ENCODE measurements at places on chromosomes 3 and 15.

DNA sequence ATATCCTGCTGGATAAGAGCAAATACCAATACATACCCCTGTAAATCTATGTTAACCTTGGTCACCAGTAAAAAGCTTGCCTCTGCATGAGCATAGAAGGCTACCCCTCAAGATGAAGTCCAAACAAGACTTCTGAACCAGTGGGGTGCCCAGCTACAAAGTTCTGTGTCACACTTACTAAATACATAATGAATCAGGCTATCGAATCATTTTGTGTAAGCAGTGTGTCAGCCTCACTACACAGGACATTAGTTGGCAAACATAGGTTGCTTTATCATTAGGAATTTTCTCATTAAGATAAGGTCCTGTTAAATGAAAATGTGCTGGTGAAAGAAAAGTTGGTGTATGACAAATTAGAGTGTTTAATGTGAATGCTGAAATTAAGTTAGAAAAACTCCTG lies 452.0 kb downstream of the MFSD1 start:
- DNase-seq = no peak

GRCh38 chr3:60920519-60920918 lies 330.7 kb downstream of the FHIT start:
- peak; percentile 49 for DNase-seq

- no peak for DNase-seq
These were observed 131.8 kb downstream of the CCNL1 start for GRCh38 chr3:157027861-157028745.

GRCh38 chr3:133469140-133469731 lies 69.4 kb downstream of the BFSP2 start:
- DNase-seq = peak; percentile 25

GRCh38 chr3:10192953-10193691 lies 28.4 kb downstream of the IRAK2 start:
- peak; percentile 18 for DNase-seq

GRCh38 chr15:75696311-75696720 lies 16.3 kb downstream of the CSPG4 start:
- DNase-seq = no peak

DNA sequence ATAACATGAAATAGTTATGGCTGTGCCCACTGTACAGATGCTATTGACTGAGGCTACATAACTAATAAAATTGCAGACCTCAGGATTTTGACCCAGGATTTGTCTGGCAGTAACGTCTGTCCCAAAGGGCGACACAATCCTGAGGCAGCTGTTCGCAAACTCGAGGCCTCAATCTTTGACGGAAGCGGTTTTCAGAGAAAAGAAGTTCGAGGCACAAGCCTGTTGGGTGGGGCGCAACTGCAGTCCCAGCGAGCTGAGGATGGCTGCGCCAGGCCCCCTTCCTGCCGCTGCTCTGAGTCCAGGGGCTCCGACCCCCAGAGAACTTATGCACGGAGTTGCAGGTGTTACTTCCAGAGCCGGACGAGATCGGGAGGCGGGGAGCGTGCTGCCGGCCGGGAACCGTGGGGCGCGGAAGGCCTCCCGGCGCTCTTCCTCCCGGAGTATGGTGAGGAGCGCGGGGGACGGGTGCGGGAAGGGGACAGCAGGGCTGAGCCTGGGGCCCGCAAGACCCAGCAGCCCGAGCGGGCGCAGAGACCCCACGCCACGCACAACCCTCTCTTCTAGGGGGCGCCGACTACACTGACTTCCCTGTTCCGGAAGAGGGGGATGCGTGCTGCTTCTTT lies at the start of gene PARP15:
Gene PARP15, plus strand, starts transcription at position 242 of the 623 bp plus-strand sequence. Its CDS starts 18 bp downstream, at position 260.
- DNase-seq = peak; percentile 31

- DNase-seq = no peak
These were observed 417 bp downstream of the TBCCD1 start for GRCh38 chr3:186566772-186567071.

GRCh38 chr3:152737021-152737908 lies 97.7 kb upstream of the P2RY1 start:
- DNase-seq = peak; percentile 45

DNA sequence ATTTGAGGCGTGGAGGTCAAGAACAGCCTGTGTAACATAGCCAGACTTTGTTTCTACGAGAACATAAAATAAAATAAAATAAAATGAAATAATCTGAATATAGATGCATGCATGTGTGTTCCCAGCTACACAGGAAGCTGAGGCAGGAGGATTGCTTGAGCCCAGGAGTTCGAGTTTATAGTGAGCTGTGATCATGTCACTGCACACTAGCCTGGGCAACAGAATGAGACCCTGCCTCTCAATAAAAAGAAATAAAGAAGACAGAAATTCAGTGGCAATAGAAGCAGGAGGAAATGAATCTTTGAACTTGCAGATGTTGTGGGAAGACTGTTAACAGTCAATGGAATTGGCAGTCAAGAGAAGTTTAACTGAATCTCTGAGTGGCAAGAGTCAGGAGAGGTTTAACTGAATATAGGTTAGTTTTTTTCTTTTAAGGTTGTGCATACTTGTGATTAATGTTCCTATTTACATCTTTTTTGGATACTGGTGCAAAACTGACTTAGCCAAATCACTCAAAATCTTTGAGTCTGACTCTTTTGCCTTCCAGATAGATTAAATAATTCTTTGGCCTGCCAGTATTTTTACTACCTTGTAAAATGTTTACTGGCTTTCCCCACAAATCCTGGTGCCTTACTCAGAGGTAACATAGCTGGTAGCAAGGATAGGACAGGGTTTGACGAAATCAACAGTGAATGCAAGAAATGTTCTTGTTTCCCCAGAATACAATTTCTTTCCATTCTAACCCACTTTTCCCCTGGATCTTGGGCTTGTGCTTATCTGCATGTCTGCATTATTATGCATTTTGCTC lies 361.4 kb downstream of the PDCD6IP start:
- DNase-seq = no peak

DNA sequence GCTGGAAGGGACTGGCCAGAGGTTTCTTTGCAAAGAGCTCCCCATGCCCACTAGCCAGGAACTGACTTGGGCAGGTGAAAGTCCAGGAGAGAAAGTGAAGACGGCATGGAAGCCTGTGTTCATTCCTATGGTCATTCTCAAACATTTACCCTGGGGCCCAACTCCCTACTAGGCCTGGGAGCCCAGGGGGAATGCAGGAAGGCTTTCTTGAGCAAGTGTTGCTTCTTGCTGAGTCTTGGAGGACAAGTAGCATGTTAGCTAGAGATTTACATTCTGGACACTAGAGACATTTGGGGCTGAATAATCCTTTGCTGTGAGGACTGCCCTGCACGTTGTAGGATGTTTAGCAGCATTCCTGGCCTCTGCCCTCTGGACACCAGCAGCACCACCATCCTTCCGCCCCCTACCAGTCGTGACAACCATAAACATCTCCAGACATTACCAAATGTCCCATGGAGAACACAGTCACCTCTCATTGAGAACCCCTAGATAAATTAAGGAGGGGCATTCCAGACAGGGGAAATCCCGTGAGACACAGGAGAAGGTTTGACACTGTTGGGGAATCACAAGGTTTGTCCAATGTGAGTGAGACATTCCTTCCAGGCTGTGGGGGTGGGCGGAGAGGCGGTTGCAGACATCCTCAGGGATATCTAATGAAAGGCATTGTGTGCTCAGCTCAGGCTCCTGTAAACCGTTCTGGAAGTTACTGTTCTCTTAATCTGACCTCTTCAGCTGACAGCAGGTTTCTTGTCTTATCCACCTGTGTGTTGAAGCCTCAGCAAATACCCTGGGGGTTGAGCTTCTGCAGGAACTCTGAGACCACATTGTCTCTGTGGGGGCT lies 236.2 kb downstream of the TLE3 start:
- no peak for DNase-seq

GRCh38 chr3:135650309-135650708 lies 315.2 kb upstream of the PPP2R3A start:
- no peak for DNase-seq

DNA sequence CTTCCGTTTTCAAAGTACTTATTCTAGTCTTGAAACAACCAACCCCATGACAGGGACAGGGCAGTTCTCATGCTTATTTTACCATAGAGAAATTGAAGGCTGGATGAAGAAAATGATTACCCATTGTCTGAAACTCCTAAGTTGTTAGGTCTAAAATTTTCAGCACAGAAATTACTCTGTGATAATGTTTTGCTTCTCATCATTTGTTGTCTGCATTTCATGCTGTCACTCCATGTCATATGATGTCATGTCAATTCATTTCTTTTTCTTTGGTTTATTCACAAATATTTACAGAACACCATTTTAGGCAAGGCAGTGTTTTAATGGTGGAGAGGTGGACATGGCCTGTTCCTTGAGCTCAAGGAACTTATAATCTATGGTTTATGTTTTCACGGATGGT lies 98.2 kb upstream of the RASGRP1 start:
- no peak for DNase-seq

DNA sequence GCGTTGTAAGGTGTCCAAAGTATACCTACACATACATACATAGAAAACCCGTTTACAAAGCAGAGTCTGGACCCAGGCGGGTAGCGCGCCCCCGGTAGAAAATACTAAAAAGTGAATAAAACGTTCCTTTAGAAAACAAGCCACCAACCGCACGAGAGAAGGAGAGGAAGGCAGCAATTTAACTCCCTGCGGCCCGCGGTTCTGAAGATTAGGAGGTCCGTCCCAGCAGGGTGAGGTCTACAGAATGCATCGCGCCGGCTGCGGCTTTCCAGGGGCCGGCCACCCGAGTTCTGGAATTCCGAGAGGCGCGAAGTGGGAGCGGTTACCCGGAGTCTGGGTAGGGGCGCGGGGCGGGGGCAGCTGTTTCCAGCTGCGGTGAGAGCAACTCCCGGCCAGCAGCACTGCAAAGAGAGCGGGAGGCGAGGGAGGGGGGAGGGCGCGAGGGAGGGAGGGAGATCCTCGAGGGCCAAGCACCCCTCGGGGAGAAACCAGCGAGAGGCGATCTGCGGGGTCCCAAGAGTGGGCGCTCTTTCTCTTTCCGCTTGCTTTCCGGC lies 318.6 kb downstream of the FGF12 start:
- no peak for DNase-seq

- DNase-seq = no peak
These were observed 156.0 kb downstream of the CHL1 start for GRCh38 chr3:352599-352998.

GRCh38 chr3:133563186-133563591 lies 10.3 kb upstream of the CDV3 start:
- DNase-seq = peak; percentile 56

DNA sequence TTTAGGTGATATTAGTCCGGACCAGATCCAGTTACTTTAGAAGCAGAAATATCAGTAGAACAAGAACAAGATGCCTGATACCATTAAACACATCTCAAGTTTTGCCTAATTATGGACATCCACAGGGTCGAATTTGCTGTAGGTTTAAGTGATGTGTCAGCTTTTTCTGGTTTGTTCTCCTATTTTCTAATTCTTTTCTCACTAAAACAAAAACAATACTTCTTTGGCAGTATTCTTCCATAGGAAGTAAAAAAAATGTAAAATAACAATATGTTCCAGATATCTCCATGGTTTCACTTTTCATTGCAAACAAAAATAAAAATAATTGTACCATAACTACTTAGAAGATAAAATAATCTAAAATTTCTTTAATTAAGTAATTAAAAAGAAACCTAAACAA lies 265.7 kb downstream of the SHOX2 start:
- peak; percentile 66 for DNase-seq

GRCh38 chr3:182910936-182911781 lies 69.2 kb downstream of the DCUN1D1 start:
- DNase-seq = no peak

- DNase-seq = no peak
These were observed 12.8 kb upstream of the SPTBN5 start for GRCh38 chr15:41906608-41907007.

GRCh38 chr15:79602180-79602579 lies 170.0 kb downstream of the MINAR1 start:
- DNase-seq = no peak

DNA sequence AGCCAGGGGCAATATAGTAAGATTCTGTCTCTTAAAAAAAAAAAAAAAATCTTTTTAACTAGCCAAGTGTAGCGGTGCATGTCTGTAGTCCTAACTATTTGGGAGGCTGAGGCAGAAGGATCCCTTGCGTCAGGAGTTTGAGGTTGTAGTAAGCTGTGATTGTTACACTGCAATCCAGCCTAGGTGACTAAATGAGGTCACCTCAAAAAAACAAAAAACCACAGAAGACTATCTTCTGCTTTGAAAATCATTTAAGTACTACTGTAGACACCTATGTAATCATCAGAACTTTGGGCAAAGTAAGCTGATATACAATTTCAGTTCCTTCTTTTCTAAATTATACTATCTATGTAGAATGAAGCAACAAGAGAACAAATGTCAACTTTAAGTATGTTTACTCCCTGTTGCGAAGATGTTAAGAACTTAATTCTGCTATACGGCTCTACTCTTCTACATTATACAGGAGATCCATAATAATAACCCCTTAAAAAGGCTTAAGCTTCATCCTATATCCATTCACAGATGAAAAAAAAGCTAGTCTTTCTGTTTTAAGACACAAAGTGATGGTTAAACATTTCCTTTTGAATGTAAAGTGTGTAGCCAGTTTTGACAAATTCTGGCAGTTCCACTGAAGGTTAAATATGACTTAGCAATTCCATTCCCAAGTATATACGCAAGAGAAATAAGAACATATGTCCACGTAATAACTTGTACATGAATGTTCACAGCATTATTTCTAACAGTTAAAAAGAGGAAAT lies 15.2 kb downstream of the DAZL start:
- no peak for DNase-seq

DNA sequence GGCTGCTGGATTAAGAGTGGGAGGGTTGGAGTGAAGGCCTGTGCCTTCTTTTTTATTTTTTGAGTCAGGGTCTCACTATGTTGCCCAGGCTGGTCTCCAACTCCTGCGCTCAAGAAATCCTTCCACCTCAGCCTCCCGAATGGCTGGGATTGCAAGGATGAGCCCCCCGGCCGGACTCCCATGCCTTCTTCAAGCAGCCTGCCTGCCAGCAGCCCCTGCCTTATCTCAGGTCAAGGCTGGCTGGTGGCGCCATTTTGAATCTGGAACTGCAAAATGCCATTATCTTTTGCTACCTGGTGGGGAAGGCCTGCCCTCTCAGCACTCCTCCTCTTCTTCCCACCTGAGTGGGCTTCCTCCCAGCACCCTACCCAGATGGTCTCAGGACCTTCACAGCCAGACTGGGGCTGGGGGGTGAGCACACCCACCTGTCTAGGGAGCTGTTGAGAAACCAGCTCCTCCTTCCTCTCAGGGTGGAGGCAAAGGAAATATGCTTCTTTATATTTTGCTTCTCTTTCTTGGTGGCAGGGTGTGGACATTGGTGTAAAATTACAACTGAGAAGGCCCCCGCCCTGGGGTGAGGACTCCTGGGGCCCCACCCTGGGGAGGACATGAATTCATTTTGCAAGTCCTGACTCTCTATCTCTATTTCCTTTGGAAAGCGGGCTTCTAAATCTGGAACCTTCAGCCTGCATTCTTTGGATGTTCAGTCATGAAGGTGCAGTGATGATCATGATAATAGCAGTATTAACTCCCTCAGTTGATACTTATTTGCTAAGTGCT lies 7.7 kb upstream of the FLNB start:
- no peak for DNase-seq
